Pulmonary artery endothelial cell (primary cell): ENCODE measurements at places on chromosomes 16 and 17. TPM values are rescaled to one million over a fixed set of nuclear protein-coding genes. Genes with fewer than 3 reads are reported as not detected.

GRCh38 chr16:695355-696089, 5.3 kb upstream of the WDR24 start:
- no peak for DNase-seq

Gene TP53TG3D
- total RNA-seq: 0.25 TPM in 1 of 2 replicates, not detected in the other

GRCh38 chr17:82397449-82398335, 20.5 kb upstream of the HEXD start:
- no peak for DNase-seq

DNA sequence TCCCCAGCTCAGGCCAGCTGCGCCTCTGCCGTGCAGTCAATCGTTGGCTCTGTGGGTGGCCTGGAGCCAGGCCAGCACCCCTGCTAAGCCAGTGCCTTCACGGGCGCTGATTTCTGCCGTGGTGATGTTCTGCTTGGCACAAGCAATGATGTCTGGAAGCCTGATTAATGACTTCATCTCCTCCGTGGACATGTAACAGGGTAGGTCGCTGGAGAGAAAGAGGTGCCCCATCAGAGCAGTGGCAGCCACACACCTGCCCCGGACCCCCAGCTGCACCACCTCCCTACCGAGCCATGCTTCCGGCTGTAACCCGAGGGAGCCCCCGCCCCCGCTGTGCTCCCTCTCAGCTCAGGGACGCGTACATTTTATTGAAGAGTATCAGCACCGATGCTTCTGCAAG, 1.9 kb downstream of the ARL16 start:
- no peak for DNase-seq

DNA sequence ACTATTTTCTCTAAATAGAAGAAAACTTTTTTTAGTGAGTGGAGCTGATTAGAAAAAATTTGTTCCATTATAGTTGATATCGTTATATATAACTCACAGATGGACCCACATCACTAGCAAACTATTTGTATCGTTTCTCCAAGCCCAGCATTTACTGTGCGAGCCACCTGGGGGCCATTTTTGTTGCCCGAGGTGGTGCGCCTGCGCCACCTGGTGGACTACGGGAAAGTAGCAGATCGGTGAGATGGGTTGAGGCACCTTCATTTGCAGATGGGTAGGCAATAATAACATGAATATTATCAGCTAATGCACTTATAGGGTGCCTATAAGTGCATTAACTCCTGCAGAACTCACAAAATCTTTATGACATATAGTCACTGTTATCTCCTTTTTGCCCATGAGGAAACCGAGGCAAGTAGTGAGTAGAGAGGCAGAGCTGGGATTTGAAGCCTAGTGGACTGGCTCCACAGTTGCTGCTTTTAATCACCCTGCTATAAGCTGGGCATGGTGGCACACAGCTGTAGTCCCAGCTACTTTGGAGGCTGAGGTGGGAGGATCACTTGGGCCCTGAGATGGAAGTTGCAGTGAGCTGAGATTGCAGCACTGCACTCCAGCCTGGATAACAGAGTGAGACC, 23.2 kb upstream of the NTN1 start:
- no peak for DNase-seq

DNA sequence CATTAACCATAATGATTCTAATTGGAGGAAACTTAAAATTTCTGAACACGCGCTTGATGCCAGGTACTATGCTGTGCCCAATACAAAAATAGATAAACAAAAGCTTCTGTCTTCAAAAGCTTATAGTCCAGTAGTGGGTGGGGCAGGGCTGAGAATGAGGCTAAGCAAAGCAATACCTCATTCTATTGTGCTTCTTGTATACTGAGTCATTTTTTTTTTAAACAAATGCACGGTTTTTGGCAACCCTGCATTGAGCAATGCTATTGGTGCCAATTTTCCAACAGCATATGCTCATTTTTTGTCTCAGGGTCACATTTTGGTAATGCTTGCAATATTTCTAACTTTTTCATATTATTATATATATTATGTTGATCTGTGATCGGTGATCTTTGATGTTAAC, 34.7 kb upstream of the HNF1B start:
- no peak for DNase-seq

Gene TIMP2
- total RNA-seq: 34.1 and 39.5 TPM in 2 replicates

Gene SLC38A8
- total RNA-seq: not detected in 2 replicates

DNA sequence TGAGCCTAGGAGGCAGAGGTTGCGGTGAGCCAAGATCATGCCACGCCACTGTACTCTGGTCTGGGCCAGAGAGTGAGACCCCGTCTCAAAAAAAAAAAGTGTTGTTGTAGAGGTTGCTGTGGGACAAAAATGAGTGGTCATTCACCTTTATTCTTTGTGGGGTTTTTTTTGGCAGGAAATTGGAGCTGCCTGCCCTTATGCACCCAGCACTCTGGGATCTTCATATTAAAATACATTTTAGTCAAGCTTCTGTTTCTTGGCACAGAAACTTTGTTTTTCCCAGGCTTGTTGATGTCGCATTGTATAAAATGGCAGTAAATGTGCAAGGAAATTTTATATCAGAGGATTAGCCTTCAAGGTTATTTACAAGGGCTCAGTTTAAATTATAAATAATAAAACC, 174.3 kb downstream of the FTO start:
- no peak for DNase-seq

Gene ITGAL
- under 0.01 TPM in 1 of 2 replicates, not detected in the other for total RNA-seq

Gene UMOD
- total RNA-seq: not detected in 2 replicates

DNA sequence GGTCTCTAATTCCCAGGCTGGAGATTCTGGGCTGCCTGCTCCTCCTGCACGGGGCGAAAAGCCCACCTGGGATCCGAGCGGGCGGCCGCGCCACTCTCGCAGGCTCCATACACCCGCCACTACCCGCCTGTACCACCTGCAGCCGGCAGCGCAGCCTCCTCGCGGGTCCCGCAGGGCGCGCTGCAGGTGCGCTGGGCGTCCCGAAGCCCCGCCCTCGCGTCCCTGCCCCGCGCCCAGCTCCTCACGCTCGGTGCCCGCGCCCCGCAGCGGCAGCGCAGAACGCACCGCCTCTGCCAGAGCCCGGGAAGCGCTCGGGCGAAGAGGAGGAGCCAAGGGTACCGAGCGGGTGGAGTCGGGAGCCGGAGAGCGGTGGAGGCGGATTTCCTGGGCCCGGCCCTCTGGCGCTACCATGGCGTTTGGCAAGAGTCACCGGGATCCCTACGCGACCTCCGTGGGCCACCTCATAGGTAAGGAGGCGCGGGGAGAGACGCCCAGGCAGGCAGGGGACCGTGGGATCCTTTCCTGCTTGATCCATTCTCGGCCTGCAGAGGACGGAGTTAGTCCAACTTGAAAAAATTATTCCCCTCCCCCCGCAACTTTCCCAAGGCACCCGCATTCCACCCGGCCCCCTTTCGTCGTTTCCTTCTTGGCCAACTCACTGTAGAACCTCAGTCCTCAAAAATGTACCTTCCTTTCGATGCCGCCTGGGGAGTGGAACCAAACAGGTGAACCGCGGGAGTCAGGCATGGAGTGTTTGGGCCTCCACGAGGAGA, at the start of gene TOM1L1:
Gene TOM1L1, plus strand, starts transcription at position 396 of the 773 bp plus-strand sequence. Its CDS starts 14 bp downstream, at position 410.
- DNase-seq: no peak

DNA sequence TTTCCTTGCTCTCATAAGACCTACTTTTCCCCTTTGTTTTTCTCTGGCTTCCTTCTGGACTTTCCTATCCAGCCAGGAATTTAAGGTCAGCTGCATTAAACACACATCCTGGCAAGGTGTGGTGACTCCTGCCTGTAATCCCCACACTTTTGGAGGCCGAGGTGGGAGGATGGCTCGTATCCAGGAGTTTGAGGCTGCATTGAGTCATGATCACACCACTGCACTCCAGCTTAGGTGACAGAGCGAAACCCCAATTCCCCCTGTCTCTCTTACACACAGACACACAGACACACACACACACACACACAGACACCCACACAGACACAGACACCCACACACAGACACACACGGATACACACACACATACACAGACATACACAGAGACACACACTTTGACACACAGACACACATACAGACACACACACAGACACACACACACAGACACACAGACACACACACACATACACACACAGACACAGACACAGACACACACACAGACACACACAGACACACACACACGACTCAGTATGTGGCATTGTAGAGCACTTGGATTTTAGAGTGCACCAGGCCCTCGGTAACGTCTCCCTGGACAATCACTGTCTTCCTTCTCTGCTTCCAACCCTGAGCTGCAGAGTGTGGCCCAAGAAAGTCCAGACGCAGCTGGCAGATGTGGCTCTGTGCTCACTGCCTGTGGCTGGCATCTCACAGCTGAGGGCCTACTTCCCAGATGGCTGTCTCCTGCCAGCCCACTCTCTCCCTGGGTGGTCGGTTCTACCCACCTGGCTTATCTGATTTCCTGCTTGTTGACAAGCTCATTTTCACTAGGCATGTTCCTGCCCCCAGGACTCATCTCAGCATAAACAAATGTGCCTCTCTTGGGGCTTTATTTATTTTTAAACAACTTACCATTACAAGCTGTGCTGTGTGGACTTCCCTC, 39.0 kb downstream of the NLRP1 start:
- no peak for DNase-seq

- DNase-seq: no peak
These were observed 5.3 kb upstream of the NF1 start for GRCh38 chr17:31089471-31089870.

GRCh38 chr16:83956336-83957289, 3.6 kb downstream of the OSGIN1 start:
- DNase-seq: peak; percentile 37

GRCh38 chr17:41547921-41548843, 20.1 kb upstream of the KRT19 start:
- peak; percentile 44 for DNase-seq

Gene MMP25
- total RNA-seq: 0.04 and 0.13 TPM in 2 replicates

DNA sequence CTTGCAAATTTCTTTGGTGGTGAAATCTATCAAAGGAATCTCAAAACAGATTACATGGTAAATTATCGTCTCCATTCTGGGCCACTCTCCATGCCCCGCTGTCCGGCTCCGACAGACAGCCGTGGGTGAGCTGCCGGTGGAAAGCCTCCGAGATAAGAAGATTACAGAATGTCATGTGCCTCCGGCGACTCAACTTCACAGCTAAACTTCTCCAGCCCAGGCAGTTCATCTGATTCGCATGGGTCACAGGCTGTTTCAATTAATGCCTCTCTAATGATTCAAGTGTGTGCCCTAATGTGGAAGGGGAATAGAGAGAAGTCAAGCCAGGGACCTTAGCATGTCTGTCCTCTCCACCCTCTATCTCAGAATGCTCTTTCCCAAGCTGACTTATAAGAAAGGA, 520.8 kb upstream of the ZFHX3 start:
- no peak for DNase-seq

Gene POLR2A
- total RNA-seq: 65.3 and 93.4 TPM in 2 replicates

- peak; percentile 35 for DNase-seq
These were observed 6.6 kb downstream of the CDC42EP4 start for GRCh38 chr17:73304971-73305812.

DNA sequence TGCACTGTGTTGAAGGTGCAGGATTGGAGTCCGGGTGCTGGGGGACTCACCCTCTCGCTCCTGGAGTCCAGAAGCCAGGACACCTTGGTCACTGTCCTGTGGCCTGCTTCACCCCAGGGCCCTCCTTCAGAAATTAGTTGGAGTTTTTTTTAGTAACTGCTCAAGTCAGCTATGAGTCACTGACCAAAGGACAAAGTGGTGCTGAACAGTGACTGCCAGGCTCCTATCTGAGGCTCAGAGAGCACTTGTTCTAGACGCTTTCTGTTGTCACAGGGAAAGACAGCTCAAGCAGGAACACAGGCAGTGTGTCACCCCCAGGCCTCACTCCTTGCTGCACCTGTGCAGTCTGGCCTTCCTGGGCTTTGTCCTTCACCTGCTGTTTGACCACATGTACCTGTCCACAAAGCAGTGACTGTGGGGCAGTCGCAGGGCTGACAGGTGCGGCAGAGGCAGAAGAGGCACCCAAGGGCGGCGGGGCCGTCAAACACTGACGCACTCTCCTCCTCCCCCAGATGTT, 4.1 kb upstream of the FAAP100 start:
- no peak for DNase-seq

Gene ZMYND15
- 0.07 and 0.11 TPM in 2 replicates for total RNA-seq

Gene IL32
- 33.7 and 60.3 TPM in 2 replicates for total RNA-seq

DNA sequence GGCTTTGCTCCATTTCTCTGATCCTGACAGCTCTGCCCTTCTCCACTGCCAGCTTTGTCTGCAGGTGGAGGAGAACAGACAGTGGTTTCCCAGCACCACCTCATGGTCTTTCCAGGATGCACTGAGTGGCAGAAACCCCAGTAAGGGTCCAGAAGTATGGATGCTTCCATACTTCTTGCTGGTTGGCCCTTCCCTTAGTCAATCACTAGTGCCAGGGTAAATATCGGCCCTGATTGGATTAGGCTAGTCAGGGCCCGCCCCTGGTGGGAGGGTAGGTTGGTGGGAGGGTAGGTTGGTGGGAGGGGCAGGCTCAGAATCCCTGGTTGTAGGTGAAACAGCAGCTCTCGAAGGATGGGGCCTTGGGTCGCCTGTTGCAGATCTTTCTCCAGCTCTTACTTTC, 10.2 kb downstream of the RNF213 start:
- DNase-seq: no peak

DNA sequence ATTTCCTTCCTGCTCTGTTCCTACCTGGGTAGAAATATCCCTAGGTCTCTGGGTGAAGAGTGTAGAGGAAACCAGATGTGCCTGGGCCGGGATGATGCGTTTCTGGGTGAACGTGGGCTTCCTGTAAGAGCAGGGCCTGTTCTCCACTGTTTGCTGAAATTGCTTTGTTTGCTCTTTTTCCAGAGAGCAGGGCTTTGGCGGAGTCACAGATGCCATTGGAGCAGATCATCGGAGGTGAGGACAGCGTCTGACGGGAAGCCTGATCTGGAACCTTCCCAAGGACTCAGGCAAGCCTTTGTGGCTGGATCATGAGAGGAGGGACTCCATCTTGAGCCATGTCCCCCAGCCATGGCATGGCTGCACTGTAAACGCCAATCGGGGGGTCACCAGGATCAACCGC, 15.4 kb downstream of the DHODH start:
- DNase-seq: no peak

Gene CDC42EP4
- 21.4 and 34.2 TPM in 2 replicates for total RNA-seq

- DNase-seq: no peak
These were observed 80.9 kb upstream of the NLRP1 start for GRCh38 chr17:5665164-5665563.

DNA sequence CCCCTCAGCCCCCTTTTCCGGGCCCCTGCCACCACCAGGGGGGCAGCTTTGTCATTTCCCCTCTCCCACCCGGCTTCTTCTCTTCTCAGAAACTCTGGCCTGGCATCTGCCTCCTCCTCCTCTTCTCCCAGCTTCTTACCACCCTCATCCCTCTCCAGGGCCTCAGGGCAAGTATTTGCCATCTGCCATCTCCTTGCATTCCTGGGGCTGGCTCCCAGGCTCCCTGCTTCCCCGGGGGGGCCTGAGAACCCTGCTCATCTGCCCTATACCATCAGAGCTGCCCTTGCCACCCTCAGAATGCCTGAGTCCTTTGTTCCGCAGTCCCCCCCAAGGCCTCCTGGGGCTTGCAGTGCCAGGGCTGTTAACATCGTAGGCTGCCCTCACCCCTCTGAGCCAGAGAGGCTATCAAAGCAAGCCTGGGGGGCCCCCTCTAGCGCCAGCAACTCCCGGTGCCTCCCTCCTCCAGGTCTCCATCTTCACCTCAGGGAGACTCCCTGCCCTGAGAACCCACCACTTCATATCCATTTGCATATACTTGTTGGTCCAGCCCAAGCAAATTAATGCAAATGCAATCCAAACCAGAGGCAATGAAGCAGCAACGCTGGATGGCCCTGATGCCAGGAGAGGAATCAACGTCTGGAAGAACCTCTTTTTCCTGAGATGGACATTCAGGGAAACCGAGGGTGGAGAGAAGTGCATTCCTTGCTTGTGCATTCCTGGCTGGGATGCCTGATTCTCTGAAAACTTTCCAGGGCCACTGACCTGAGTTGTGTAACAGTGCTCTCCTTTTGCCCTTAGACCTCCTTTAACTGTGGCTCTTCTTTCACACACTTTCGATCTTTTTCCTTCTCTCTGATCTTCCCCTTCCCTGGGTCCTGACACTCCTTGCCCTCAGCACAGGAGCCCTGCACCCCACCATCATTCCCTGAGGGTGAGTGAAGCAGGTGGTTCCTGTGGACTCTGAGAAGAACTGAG, 20.7 kb upstream of the SP2 start:
- no peak for DNase-seq
